ENCODE measurements at places on chromosomes 2 and 18.

DNA sequence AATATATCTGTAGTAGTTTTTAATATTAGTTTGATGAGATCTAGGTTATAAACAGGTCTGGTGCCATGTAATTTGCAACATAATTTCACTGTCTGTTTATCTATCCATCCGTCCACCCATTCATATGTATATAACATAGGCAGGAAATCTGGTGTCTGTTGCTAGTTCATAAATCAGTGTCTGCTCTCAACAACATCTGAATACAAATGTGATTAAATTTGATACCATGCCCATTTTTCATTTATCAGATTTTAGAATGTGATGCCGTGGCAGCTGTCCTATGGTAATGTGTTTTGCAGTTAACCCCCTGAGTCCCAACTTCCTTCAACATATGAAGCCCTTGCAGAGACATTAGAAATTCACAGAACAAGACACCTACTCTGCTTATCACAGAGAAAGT lies 228.4 kb downstream of the CMPK2 start:
- no peak for DNase-seq

GRCh38 chr2:20585710-20586594 lies 64.9 kb downstream of the HS1BP3 start:
- no peak for DNase-seq

DNA sequence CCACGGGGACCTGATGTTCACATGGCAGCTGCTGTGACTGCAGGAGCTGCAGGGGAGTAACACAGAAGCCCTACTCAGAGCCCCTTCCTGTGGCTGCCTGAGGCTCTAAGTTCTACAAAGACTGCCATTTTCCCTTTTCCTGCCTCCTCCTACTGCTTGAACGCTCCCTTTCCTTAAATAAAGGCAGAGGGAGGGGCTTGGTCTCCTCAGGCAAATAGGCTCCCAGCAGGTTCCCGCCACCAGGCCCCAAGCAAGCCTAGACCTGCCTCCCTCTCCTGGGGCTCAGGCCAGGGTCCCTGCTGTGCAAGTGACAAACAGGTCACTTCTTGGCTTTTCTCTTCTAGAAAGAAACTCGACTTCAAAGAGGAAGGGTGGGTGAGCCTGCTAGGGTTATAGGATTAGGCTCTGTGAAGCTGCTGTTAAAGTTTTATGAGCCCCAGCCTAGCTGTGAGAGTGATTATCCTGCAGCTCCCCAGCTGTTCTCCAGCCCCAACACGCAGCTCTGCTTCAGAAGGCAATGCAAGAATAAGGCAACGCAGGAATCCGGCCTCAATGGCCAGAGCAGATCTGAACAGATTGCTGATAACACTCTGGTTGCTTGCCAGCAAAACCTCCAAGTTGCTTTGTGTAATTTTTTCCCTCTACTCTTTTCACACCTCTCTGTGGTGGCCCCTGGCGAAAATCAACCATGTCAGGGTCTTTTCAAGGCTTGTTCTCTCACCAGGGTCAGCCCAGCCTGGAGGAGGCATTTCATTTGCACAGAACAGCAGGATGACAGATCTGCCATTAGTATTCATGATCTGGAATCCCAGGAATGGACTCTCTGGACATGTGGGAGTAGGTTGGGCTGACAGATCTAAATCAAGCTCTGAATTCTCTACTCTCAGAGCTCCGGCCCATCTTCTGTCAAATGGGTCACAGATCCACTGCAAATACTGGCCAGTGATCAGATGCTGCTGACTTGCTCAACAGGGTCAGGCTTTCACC lies 71.3 kb downstream of the MRO start:
- DNase-seq: no peak

DNA sequence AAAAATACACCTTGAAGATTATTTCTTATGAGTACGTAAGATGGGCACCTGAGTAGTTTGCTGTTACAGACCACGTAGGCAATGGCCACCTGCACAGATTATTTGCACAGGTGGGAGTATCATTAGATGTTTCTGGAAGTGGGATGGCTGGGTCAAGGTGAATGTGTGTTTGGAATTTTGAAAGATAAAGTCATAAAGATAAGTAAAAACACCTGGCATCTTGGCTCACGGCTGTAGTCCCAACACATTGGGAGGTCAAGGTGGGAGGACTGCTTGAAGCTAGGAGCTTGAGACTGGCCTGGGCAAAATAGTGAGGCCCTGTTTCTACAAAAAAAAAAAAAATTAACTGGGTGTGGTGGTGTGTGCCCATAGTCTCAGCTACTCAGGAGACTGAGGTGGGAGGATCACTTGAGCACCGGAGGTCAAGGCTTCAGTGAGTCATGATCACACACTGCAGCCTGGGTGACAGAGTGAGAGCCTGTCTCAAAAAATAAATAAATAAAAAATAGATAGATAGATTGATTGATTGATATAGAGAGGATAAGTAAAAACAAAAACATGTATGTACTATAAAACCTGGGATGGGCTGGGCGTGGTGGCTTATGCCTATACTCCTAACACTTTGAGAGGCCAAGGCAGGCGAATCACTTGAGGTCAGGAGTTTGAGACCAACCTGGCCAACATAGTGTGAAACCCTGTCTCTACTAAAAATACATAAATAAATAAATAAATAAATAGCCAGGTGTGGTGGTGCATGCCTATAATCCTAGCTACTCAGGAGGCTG lies 30.4 kb downstream of the ODC1 start:
- DNase-seq: no peak

- peak; percentile 39 for DNase-seq
Measured at GRCh38 chr2:168156661-168157060, 90.7 kb downstream of the STK39 start.

GRCh38 chr2:30652271-30652915 lies 154.9 kb downstream of the CAPN13 start:
- DNase-seq: peak; percentile 8

DNA sequence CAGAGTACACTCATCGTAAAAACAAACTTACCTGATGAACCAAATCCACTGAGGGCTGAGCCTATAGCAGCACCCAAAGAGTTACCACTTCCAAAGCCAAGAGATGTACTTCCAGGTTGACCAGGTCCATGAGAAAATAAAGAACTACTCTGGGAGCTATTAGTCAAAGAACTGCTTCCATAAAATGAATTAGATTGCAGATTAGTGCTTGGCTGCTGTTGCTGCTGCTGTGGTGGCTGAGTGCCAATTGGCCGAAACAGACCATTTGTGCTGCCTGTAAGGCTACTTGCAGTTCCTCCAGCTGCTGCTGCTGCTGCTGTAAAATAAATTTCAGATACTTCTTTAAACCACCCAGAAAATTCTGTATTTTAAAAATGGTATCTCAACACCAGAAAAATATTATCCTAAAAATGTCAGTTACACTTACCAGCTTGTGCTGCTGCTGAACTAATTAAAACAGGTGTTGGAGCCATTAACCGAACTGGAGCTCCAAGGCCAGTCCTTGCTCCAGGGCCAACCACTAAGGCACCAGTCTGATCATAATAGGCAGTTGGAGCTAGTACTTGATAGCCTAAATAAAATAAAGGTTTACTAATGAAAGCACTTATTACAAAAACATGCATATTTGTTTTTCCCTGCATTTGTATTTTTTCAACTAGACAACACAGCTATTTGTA lies 58.1 kb upstream of the SDC1 start:
- no peak for DNase-seq

DNA sequence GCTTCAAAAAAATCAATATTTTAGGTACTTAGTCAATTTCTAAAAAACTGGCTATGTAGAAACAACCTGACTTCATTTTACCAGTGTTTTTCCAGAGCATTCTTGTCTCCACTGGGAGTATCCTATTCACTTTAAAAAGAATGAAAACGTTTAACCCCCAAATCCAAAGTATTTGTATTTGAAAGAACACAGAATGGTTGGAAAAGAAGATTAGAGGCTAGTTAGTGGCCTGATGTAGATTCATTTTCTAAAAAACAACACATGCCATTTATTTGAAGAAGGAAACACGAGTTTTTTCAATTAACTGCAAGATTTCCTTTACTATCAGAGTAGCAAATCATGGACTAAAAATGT lies 74.6 kb downstream of the PLEKHM3 start:
- no peak for DNase-seq

GRCh38 chr2:19764998-19765397 lies 136.8 kb downstream of the TTC32 start:
- no peak for DNase-seq

- peak; percentile 50 for DNase-seq
Measured at GRCh38 chr2:231714639-231715498, 6.5 kb downstream of the PTMA start.

DNA sequence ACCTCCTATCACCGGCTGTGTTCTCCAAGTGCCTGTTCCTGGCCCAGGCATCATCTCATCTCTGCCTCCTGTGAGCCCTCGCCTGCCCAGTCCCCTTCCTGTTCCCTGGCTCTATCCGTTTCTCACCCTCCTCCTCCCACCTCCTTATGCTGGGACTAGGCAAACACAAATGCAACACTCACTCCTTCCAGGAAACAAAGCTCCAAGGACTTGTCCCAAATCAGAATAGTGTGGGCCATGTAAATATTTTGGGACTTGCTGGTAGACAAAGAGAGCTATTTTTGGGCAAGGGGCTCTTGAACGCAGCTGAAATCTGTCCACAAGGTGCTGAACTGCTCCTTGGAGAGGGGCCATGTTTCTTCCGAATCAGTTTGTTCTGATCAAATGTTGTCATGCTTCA lies 25.3 kb downstream of the MBP start:
- no peak for DNase-seq

GRCh38 chr2:238920601-238921001 lies 72.7 kb downstream of the TWIST2 start:
- no peak for DNase-seq

GRCh38 chr2:9618410-9618809 lies 12.4 kb downstream of the YWHAQ start:
- no peak for DNase-seq

GRCh38 chr2:172997031-172997430 lies 78.6 kb upstream of the MAP3K20 start:
- no peak for DNase-seq

DNA sequence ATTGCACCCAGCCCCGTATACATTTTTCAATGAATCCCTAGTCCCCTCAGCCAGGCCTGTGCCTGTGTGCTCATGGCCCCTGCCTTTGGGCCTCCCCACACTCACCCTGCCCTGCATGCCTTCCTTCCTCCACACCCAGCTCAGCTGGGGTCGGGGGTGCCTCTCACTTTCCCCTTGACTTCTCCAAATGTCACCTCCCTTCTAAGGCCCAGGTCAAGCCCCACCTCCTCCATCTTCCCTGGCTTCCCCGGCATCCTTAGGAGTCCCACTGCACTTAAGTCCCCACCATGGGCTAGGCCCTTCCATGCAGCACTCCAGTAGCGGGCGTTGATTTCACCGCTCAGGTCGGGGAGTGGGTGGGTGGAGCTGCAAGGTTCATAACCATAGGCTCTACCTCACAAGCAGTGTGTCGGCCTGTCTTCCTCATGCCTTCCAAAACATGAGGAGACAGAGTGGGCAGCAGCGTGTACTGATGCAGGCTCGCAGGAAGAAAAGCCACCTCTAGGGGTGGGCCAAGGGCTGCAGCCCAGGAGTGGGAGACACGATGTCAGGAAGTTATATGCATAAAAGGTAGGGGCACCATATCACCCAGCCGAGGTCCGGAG lies 47.7 kb downstream of the DNMT3A start:
- no peak for DNase-seq

GRCh38 chr18:80171054-80171872 lies 62.2 kb downstream of the ADNP2 start:
- peak; percentile 78 for DNase-seq

DNA sequence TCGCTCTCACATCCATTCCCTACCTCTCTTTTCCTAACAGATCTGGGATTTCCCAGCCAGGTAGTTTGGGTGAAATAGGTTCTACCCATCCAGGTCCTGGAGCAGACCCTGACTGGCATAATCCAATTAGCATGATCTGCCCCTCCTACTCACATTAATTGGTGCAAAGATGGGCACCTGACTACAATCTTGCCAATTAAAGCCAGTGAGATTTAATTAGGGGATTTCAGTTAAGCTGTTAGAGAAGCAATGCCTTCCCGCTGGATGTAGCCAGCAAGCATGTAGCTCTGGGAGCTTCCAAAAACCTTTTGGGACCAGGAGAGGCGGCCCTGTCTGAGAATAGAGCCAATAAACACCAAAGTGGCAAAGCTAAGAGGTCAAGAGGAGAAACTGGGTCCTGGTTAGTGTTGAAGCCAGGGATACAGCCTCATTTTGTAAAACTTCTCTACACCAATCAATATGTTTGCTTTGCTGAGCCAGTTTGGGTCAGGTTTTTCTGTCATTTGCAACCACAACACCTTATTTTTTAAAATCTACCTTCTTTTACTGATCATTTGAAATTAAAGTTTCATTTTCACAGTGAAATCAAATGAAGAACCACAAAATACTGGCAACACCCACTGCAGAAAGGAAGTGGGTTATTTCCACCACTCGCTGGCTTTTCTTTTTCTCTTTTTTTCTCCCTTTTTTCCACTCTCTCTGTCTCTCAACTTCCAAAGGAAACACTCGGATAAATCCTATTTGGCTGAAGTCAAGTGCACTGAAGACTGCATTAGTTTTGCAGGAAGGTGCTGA lies 3.2 kb upstream of the TTC39C start:
- no peak for DNase-seq

DNA sequence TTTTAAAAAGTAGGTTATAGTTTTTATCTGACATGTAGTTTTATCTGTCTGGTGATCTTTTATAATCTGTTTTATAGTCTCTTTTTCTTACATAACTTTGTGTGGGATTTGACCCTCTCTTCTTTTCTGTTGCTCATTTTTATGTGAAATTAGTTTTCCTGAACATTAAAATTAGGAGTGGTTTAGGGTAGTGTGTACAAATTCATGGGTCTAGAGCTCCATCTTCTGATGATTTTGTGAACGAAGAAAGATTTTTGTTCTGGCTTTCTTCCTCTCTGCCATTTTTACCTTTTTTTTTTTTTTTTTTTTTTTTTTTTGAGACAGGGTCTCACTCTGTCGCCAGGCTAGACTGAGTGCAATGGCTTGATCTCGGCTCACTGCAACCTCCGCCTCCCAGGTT lies 46.6 kb downstream of the SLC30A6 start:
- no peak for DNase-seq

GRCh38 chr18:24232800-24233199 lies 93.9 kb downstream of the CABYR start:
- DNase-seq: no peak

DNA sequence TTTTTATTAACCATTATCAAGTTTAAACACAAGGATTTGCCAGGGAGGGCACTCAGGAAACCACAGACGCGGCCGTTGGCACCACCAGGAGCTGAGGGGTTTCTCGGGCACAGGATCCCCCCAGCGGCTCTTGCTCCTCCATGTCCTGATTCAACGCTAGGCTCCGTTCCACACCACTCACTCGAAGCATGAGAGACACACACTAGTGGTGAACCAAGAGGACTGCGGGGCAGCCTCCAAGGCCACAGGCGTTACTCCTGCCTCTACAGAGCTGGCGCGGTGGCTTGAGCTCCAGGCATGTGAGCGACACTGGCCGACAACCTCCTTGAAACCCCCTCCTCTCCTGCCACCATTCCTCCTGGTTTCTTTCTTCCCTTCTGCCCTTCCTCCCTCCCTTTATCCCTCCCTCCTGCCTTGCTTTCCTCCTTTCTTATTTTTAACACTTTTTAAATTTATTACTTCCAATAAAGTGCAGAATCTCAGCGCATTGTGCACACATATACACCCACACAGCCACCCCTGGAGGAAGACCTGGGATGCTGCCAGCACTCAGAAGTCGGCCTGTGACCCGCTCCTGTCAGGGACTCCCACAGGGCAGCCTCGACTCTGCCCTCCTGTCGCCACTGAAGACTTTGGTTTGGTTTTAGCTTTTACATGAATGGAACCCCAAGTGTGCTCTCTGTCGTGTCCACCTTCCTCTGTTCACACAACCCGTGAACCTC lies 21.7 kb downstream of the COX7A2L start:
- no peak for DNase-seq

Measured in fibroblast of upper back skin (primary cell).